ENCODE measurements at places on chromosomes 13 and 19. TPM values are rescaled to one million over a fixed set of nuclear protein-coding genes. Genes with fewer than 3 reads are reported as not detected.

DNA sequence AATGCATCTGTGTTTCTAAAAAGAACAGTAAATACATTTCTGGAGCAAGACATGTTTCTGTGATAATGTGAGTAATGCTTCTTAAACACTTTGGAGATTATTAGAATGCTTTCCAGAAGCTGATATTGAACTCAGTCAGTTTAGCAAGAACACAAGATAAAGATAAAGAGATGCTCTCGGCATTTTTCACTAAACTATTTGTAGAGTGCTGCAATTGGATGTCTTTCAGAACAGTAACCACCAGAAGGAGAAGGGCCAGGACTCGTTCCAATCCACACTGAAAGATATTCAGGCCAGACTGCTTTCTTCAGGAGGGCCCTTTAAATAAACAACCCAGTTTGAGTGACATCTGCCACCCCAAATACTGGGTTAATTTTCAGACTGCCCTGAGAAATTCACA is 456.0 kb downstream of the TBC1D4 start:
- no peak for DNase-seq

EID2B gene
- polyA plus RNA-seq, result 5.8 TPM

GRCh38 chr19:37867831-37868230 is 38.6 kb downstream of the WDR87 start:
- no peak for DNase-seq

GRCh38 chr13:33164331-33164730 is 121.2 kb downstream of the STARD13 start:
- no peak for DNase-seq

DNA sequence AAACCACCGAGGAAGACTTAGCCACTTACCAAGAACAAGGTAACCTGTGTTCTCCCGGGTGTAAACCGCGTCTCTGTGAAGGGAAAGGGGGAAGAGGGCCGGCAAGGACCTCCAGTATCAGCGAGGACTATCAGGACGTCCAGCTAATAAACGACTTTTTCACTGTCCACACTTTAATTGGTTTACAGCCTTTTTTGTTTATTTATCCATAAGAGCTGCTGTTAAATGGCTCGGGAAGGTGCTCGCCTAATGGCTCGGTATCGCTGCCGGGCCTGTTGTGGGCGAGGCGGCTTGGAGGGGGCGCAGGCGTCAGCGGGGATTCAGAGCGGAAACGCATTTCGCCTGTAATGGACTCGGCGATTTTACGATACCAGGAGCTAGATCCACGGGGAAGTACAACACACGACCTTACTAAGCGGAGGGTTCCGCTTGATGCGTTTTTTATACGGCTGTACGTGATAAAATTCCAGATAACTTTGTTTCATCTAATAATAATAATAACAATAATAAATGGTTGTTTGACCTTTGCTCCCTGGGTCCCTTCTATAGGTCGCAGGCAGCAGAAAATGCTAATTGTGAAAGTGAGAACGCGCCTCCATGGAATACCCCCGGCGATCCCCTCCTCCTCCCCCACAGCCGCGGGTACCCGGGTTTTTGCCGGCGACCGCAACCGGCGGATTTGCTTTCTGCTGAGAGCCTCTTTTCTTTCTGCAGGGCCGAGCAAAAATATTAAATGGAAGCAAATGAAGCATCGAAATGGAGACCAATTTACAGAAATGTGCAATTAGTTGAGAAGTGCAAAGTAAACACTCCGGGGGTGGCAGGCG is 2.5 kb upstream of the PDX1 start:
- no peak for DNase-seq

SGCG gene
- 4.2 TPM for polyA plus RNA-seq

DNA sequence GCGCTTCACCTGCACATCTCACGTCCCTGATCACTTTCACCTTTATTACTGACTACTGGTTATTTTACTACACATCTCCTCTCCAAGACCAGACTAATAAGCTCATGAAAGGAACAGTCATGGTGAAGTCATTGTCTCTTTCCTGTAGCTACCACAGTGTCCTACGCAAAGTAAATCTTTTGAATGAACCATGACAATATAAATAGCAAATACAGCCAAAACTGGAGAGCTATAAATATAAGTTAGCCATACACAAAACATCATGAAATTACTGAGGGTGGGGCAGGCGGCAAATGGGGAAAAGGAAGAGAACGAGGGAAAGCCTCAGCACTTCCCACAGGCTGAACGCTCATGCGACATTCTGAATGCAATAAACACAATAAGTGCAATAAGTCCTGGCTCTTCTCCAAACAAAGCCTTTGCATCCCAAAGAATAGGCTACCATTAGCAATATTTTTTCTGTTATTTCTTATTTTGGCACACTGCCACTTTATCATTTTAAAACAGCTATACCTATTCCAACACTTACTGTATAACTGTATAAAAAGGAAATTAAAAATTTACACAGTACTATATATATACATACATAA is 62.5 kb downstream of the TUBGCP3 start:
- DNase-seq, result no peak

PEX11G gene
- 4.3 TPM for polyA plus RNA-seq
